ENCODE measurements at places on chromosomes 6 and 20.

GRCh38 chr20:16970776-16971175 lies 222.6 kb downstream of the OTOR start:
- ATAC-seq, result no peak

GRCh38 chr20:438571-439469 lies 23.5 kb downstream of the TBC1D20 start:
- ATAC-seq, result no peak

DNA sequence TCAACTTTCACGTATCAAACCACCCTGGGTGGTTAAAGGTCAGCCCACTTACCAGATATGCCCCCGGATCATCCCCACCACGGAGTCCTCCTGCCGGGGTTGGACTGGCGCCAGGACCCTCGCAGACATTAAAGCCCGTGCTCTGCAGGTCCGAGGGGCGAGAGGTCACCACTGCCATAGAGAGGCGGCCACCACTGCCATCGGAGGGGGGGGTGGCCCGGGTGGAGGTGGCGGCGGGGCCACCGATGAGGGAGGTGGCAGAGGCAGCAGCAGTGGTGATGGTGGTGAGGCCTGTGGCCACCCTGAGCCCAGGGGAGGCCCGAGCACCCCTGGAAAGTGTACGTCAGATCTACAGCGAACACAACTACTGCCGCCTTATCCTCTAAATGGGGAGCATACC lies 76.3 kb downstream of the ASXL1 start:
- no peak for ATAC-seq

GRCh38 chr6:4270776-4271175 lies 135.4 kb upstream of the ECI2 start:
- no peak for ATAC-seq

DNA sequence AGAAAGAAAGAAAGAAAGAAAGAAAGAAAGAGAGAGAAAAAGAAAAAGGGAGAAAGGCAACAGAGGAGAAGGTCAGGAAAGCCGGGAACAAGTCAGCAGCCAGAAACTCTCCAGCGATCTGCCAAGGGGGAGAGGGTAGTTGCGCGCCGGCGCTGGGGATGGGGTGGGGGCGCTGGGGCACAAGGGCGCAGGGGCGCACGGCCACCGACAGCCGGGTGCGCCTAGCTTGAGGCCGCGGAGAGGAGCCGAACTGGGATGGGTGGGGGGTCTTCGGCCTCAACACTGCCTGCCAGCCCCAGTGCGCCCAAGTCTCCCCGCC lies 533 bp upstream of the RSPO3 start:
- ATAC-seq, result no peak

- no peak for ATAC-seq
These were observed 88.8 kb downstream of the TAF4 start for GRCh38 chr20:61976644-61977418.

DNA sequence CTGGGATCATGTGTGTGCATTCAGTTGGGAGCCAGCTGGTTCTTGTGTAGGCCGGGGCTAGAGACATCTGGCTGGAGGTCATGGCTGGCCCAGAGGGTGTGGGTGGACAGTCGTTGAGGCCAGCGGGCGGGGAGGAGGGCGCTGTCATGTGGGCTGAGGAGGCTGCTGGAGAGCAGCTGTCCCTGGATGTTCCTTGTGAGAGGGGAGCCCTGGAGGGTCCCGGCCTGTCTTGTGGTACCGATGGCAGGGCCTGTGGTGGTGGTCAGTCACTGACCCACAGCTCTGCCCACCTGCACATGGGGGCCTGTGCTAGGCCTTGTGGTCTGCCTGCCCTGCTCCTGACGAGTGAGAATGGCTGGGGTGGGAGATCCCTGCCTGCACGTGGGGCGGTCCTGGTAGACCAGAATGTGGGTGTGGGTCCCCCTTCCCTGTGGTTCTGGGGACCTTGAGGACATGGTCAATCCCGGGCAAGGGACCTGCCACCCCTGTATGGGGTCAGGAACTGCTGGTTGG lies 1.9 kb upstream of the C20orf204 start:
- no peak for ATAC-seq
